Fibroblast of mammary gland (primary cell): ENCODE measurements at places on chromosomes 4 and X.

DNA sequence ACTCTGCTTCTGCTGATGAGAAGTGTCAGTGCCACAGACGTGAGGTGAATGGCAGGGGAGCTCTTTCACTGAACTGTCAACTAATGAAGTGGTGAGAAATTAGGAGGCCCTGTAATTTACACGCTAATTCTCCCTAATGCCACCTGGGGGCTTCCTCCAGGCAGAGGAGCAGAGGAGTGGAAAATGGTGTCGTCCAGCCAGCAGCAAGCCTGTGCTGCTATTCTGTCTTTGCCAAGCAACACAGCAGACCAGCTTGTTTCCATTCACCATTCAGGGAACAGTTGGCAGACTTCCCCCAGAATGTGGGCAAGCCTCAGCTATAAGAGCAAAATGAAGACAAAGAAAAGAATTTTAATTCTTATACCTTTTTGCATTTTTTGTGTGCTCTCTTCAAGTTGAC, 245.2 kb upstream of the TET2 start:
- no peak for DNase-seq

DNA sequence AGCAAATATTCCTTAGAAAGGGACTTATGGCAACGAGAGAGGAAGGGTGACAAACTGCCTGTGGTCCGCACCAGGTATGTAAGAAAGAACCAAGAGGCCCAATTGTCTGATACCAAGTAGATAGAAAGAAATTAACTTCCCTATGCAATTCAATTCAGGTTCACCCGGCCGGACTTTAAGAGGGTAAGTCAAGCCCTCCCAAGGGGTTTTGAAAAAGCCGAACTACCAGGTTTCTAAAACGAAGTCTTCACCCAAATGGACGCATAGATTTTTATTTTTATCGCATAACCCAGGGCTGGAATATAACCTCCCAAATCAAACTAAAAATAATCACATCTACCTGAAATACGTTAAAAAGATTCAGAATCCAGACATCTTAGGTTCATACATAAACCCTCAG, 1.6 kb upstream of the MAB21L2 start:
- DNase-seq = no peak

- no peak for DNase-seq
Observed at GRCh38 chr4:7391637-7392437, 42.9 kb downstream of the PSAPL1 start.

- no peak for DNase-seq
Observed at GRCh38 chrX:6852869-6853268, 294.6 kb upstream of the STS start.
